ENCODE measurements at places on chromosomes 2 and 18. TPM values are rescaled to one million over a fixed set of nuclear protein-coding genes. Genes with fewer than 3 reads are reported as not detected.

The TRAPPC8 gene
- 34.1 TPM for total RNA-seq

The TMEM178A gene
- total RNA-seq: 2.8 TPM

The NRP2 gene
- total RNA-seq: 149 TPM

The CFLAR gene
- 260 TPM for total RNA-seq

The MOCOS gene
- total RNA-seq: 0.85 TPM

The NOSTRIN gene
- total RNA-seq: not detected

The LBH gene
- total RNA-seq: 5.5 TPM

The AOX1 gene
- total RNA-seq: 0.23 TPM

The IL18R1 gene
- 4.0 TPM for total RNA-seq

The WDPCP gene
- total RNA-seq: 8.8 TPM

The GFPT1 gene
- total RNA-seq: 38.7 TPM

The C2orf78 gene
- not detected for total RNA-seq

The ARHGAP15 gene
- not detected for total RNA-seq

The PSMA8 gene
- not detected for total RNA-seq

The NT5DC4 gene
- total RNA-seq: not detected

The CD226 gene
- 0.20 TPM for total RNA-seq

The SLC14A1 gene
- total RNA-seq: not detected

The SERPINB3 gene
- not detected for total RNA-seq

All from endothelial cell of umbilical vein (primary cell).